IMR-90 (cell line): ENCODE measurements at places on chromosomes 7 and 10.
A peak's percentile ranks its signal among the peaks of the same experiment; 100 is the strongest.

DNA sequence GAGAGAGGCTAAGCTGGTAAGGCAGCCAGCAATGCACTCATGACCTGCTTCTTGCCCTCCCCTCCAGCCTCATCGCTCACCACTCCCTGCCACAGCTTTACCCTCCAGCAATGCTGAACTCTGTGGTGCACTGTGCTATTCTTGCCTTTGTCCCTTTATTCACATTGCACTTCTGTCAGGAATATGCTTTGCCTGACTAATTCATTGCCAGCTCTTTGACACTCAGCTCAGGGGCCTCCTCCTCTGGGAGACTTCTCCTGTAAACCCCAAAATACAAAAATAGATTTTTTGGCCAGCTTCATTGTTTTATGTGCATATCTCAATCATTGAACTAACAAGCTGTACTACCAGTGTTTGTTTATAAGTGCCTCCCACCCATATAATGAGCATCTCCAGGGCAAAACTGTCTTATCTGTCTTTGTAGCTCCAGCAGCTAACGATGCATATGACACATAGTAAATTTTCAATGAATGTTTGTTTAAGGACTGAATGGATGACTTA is 8.2 kb downstream of the CNNM1 start:
- no peak for DNase-seq

DNA sequence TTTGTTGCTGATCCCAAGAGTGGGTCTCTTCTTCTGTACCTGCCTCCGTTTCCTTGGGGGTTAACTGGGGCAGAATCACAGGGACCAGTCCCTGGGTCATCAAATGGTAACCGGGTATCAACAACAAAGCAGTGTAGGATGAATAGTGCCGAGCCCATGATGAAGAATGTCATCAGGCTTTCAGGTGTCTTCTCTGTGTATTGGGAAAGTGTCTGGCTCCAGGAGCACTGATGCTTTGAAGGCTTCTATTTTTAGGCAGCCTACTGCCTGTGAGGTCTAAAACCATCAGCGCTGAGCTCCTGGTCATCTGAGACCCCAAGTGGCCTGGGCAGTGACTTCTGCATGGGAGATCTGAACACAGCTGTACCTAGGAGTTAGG is 48.2 kb upstream of the SHH start:
- no peak for DNase-seq

DNA sequence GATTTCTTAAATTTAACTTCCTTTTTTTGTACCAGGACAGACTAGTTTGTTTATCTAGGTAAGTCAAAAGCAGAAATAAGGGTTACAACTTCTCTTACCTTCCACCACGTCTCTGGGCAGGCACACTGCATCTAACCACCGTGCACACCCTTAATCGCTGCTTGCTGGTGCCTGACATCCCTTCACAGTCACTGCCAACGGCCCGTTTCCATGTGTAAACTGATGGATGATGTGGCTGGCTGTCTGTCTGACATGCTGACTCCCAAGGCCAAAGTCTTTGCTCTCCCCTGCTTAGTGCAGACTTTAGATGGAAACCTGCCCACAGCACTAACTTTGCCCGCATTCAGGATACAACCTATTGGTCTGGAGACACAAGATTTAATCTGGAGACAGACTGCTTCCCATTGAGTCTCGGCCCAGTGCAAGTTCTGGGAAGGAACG is 1.1 kb downstream of the TMEM273 start:
- no peak for DNase-seq

- DNase-seq, result peak; percentile 26
Observed at GRCh38 chr7:75638594-75639070, 100.1 kb downstream of the HIP1 start.

DNA sequence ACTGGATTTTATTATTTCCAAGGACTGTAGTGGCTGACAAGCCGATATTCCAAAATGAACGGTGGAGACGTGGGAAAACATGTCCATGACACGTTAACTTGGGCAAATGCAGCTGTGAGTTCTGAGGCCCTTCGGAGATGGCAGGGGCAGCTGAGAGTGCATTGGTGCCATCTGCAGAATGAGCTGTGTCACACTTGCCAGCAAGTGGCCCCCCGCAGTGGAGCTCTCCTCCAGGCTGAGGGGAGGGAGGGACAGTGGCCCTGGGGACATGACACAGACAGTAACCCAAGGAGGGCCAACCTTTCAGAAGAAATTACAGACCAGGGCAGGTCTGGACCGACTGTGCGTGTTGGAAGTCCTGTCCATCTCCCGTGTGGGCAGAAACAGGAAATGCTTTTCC is 139.4 kb downstream of the SVIL start:
- DNase-seq, result no peak

GRCh38 chr7:94422827-94423460 is 28.2 kb downstream of the COL1A2 start:
- DNase-seq, result no peak

DNA sequence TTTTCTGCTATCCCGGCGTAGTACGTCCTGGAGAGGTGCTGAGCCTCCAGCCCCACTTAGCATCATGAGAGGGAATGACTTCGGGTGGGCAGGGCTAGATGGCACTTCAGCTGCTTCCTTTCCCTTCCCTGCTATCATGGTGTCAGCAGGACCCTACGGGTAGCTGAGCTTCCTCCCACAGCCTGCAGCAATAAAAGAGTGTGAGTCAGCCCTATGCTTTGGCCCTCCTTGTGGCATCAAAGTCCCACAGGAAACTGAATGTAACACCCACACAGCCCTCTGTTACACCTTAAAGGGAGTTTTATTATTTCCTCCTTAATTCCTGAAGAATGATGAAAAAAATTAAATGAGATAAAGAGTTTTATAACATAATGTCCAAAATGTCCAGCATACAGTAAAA is 458.1 kb downstream of the RPS24 start:
- DNase-seq, result peak; percentile 18
